Left colon (tissue), 2 donors: ENCODE measurements at places on chromosomes 1 and 21. TPM values are rescaled to one million over a fixed set of nuclear protein-coding genes. Genes with fewer than 3 reads are reported as not detected.

The SH2D2A gene
- 1.4 TPM for total RNA-seq

The SLC30A2 gene
- total RNA-seq, result not detected

The PRR9 gene
- not detected for total RNA-seq

The VWA1 gene
- 81.5 TPM for total RNA-seq

The GJA9 gene
- total RNA-seq, result 1.2 TPM

The SNAP47 gene
- 20.5 TPM for total RNA-seq

The IFI44 gene
- 3.9 TPM for total RNA-seq

The CCDC185 gene
- not detected for total RNA-seq

DNA sequence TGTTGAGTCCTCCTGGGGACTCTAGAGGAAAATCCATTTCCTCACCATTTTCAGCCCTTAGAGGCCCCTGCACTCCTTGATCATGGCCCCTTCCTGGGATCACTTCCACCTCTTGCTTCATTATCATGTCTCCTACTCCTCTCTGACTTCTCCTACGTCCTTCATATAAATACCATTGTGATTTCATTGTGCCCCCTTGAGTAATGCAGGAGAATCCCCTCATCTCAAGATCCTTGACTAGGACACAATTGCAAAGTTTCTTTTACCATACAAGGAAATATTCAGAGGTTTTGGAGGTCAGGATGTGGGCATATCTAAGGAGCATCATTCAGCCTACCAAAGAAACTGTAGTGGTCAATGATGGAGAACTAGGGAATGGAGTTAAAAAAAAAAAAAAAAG lies 8.8 kb upstream of the GBP6 start:
- no peak for DNase-seq

DNA sequence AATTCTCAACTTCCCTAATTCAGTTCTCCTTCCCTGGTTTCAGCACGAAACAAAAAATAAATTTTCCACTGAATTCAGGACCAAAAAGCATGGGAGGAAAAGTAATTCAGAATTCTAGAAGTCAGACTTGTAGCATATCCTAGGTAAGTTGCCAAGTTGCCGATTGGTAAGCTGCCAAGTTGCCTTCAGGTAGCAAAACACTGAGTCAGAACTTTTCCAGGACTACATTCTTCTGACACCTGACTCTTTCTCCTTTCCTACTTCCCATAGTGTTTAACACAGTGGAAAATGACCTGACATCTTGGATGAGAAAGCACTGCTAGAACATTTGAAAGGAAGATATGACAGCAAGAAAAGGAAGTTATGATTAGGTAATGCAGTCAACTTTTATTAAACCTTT lies 322.8 kb downstream of the SPATA17 start:
- DNase-seq, result no peak

DNA sequence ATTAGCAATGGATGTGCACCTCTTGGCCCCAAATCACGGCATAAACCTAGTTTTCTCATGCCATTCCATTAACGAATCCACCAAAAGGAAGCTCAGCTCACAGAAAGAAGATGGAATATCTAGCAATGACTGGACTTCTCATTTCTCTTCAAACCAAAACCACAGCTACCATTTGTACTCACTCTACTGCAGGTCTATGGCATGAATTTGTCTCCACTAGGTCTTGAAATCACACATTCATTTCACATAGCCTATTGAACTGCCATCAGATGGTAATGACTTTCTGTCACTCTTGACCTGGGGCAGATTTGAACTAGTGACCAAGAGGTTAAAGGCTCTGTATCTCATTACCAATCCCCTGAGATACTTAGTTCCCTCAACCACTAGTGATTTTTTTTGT lies 382.7 kb downstream of the DPYD start:
- DNase-seq, result no peak

DNA sequence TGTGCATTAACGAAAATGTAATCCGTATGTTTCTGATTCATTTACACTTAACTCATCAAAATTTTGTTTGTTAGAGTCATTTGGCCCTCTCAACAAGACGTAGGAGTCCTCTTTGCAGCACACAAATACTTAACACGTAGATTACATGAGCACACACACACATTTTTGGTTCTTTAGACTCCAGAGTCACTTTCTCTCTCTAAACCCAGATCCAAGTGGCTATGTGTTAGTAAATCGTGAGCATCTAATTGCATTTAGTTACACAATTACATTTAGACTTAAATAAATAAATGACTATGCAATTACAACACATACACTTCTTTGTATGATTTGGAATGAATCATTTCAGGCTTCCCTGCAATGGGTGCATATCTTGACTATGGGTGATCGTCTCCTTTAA lies 109.0 kb upstream of the GREM2 start:
- no peak for DNase-seq

- DNase-seq, result no peak
Observed at GRCh38 chr1:47881505-47882442, 115.4 kb downstream of the TRABD2B start.

DNA sequence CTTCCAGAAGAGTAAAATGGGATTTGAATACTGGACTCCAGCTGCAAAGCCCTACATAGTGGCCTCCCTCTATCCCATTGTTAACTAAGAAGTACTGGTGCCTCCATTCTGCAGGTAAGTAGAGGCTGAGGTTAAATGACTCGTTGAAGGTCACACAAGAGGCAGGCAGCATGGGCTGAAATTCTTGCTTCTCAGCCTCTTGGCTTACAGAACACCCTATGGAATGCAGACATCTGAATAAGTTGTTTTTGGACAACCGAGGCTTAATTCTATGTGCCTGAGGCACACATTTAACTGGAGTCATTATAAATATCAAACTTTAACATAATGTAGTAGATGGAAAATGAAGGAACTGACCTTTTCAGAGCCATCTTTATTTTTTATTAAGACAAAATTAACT lies 5.7 kb downstream of the DNAJC11 start:
- DNase-seq, result no peak

- no peak for DNase-seq
Observed at GRCh38 chr1:22375601-22376000, 76.0 kb upstream of the ZBTB40 start.
